ENCODE measurements at places on chromosomes 3 and 15. TPM values are rescaled to one million over a fixed set of nuclear protein-coding genes. Genes with fewer than 3 reads are reported as not detected.
A peak's percentile ranks its signal among the peaks of the same experiment; 100 is the strongest.

- H3K36me3 ChIP-seq = no peaks in the 10 kb centered on the region
- no peaks in the 10 kb centered on the region for H3K27me3 ChIP-seq
- H3K4me3 ChIP-seq = no peak overlapping the region
- no peak for DNase-seq
- H3K4me1 ChIP-seq = no peaks in the 10 kb centered on the region
- H3K27ac ChIP-seq = no peak overlapping the region
Measured at GRCh38 chr3:174403831-174404230, 455.3 kb upstream of the NAALADL2 start.

- no peaks in the 10 kb centered on the region for H3K4me1 ChIP-seq
- H3K27me3 ChIP-seq = no peaks in the 10 kb centered on the region
Measured at GRCh38 chr3:46324036-46324435, 29.9 kb upstream of the CCR2 start.

DNA sequence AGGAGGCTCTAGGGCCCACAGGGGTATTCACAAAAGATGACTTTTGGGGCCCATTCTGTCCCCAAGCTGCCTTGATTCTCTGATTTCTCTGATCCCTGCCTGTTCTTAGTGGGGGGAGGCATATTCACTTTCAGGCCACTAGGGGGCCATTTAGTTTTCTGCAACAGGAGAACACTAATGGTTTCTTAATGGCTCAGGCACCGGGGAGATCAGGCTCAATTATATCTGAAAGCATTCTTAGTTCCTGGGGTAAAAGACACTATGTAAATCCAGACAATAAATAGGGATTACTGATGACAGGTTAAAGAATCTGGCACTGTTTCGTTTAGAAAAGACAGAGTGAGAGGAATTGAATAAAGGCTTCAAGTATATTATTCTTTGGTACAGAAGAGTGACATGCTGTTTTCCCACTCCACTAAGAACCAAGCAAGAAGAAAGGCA, 2.5 kb upstream of the INAFM2 start:
- no peaks in the 10 kb centered on the region for H3K36me3 ChIP-seq
- peaks cover 7% of the 10 kb centered on the region for H3K4me1 ChIP-seq
- H3K27me3 ChIP-seq = no peaks in the 10 kb centered on the region
- H3K27ac ChIP-seq = no peak overlapping the region
- DNase-seq = peak; percentile 76
- H3K4me3 ChIP-seq = no peak overlapping the region

GRCh38 chr15:58214591-58215340, 76.6 kb downstream of the AQP9 start:
- no peak for DNase-seq
- no peak overlapping the region for H3K27ac ChIP-seq
- H3K4me3 ChIP-seq = no peak overlapping the region
- H3K27me3 ChIP-seq = no peaks in the 10 kb centered on the region
- H3K36me3 ChIP-seq = no peaks in the 10 kb centered on the region
- H3K4me1 ChIP-seq = no peaks in the 10 kb centered on the region

- H3K4me1 ChIP-seq = no peaks in the 10 kb centered on the region
- H3K4me3 ChIP-seq = no peak overlapping the region
- H3K27ac ChIP-seq = no peak overlapping the region
- no peaks in the 10 kb centered on the region for H3K36me3 ChIP-seq
- DNase-seq = no peak
Measured at GRCh38 chr3:48493203-48493501, 10.8 kb downstream of the SHISA5 start.

- no peak overlapping the region for H3K27ac ChIP-seq
- peaks cover 5% of the 10 kb centered on the region for H3K36me3 ChIP-seq
- H3K4me3 ChIP-seq = peak overlapping the region; percentile 84
Measured at GRCh38 chr3:101779822-101780381, 891 bp downstream of the NXPE3 start.

GRCh38 chr3:120908030-120908794, at the start of gene STXBP5L:
STXBP5L (plus strand) TSS chr3:120908205; CDS start chr3:120909579, 1,374 bp downstream.
- H3K36me3 ChIP-seq = no peaks in the 10 kb centered on the region
- no peaks in the 10 kb centered on the region for H3K4me1 ChIP-seq
- no peak within 1 kb of the TSS for H3K27ac ChIP-seq
- peak within 1 kb of the TSS; percentile 43 for H3K4me3 ChIP-seq
- peaks cover 8% of the 10 kb centered on the region for H3K27me3 ChIP-seq
- peak; percentile 93 for DNase-seq

- no peaks in the 10 kb centered on the region for H3K4me1 ChIP-seq
- no peaks in the 10 kb centered on the region for H3K27me3 ChIP-seq
- no peak overlapping the region for H3K4me3 ChIP-seq
- DNase-seq = no peak
- H3K36me3 ChIP-seq = no peaks in the 10 kb centered on the region
Measured at GRCh38 chr3:30347679-30348216, 258.7 kb upstream of the TGFBR2 start.

DNA sequence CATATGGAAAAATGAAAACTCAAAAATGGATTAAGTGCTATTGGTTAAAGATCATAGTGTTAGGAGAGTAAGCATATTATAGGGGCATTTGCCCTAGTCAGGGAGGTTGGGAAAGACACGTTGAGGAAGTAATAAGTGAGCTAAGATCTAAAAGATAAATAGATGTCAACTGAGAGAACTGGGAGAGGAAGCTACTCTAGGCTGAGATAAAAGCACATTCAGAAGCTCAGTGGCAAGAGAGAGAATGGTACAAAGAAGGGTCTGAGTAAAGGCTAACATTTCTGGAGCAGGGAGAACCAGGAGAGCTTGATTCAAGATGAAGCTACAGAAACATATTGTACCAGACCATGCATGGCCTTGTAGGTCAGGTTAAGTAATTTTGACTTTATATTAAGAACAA, 63.9 kb downstream of the TRPC1 start:
- H3K4me1 ChIP-seq = no peaks in the 10 kb centered on the region
- H3K36me3 ChIP-seq = no peaks in the 10 kb centered on the region
- H3K4me3 ChIP-seq = no peak overlapping the region
- no peak for DNase-seq

- H3K27me3 ChIP-seq = no peaks in the 10 kb centered on the region
- H3K4me3 ChIP-seq = no peak overlapping the region
- no peaks in the 10 kb centered on the region for H3K4me1 ChIP-seq
- H3K27ac ChIP-seq = no peak overlapping the region
- no peak for DNase-seq
- no peaks in the 10 kb centered on the region for H3K36me3 ChIP-seq
Measured at GRCh38 chr3:135622656-135623055, 342.9 kb upstream of the PPP2R3A start.

DNA sequence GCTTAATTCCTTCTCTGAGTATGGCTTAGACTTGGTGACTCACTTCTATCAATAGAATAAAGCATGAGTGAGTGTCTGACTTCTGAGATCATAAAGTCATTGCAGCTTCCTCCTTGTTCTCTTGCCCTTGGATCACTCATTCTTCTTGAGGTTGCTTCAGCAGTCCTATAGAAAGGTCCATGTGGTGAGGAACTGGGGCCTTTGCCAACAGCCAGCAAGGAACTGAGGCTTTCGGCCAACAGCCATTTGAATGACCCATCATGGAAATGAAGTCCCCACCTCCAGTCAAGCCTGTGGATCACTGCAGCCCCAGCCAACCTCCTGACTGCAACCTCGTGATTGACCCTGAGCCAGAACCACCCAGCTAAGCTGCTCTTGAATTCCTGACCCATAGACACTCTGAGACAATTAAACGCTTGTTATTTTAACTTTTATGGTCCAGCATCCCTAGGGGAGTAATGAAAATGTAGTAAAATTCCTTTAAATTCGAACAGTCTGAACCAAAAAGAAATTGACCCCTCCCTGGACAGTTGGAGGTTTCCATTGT, 84.5 kb downstream of the WDR76 start:
- no peak for DNase-seq
- H3K27ac ChIP-seq = no peak overlapping the region
- H3K27me3 ChIP-seq = no peaks in the 10 kb centered on the region
- no peak overlapping the region for H3K4me3 ChIP-seq
- no peaks in the 10 kb centered on the region for H3K36me3 ChIP-seq

DNA sequence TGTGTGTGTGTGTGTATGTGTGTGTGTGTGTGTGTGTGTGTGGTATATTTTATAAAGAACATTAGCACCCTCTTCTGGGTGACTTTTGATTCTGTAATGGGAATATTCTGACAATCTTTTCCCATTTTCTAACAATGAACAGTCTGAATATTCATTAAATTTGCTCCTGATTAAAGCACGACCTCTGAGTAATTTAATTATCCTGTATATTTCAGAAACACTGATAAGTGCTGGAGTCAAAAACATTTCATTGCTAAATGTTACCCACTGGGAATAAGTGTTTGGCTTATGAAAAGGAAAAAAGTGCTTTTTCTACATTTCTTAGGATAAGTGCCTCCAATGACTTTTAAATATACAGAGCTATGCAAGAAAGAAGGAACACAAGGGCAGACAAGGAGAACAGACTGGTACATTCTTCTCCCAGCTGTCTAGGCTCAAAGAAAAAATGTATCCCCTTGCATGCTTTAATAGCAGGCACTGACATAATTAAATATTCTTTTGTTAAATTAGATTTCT, 32.3 kb upstream of the SYNPR start:
- no peak overlapping the region for H3K4me3 ChIP-seq
- H3K4me1 ChIP-seq = no peaks in the 10 kb centered on the region
- no peak for DNase-seq
- H3K27me3 ChIP-seq = no peaks in the 10 kb centered on the region
- no peak overlapping the region for H3K27ac ChIP-seq

DNA sequence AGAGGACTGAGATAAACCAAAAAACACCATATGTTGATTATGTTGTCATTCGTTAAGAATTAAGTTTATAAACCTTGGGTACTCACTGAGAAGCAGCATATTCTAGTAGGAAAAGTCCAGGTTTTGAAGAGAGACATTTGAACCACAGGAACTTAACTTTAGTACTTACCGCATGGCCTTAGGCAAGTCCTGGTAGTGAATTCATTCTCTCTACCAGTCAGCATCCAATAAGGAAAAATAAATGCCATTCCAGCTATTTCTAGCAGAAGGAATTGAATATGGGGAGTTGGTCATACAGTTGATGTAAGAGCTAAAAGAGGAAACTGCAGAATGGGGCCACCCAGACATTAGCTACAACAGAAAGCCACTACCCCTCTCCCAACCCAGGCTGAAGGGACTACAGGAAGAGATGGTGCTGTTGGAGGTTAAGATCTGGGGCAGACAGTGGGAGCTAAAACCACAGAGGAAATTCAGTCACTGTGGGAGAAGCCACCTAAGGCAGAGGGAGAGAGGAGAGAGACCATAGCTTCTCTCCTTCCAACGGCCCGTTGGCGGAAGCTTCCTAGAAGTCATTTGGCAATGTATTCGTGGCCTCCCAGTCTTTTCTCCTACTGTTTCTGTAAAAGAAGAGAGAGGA, 133.8 kb upstream of the RARB start:
- H3K27ac ChIP-seq = no peak overlapping the region
- no peak overlapping the region for H3K4me3 ChIP-seq
- no peaks in the 10 kb centered on the region for H3K27me3 ChIP-seq
- no peaks in the 10 kb centered on the region for H3K36me3 ChIP-seq
- DNase-seq = no peak

GRCh38 chr3:180523040-180523439, 78.9 kb upstream of the TTC14 start:
- H3K36me3 ChIP-seq = no peaks in the 10 kb centered on the region
- no peaks in the 10 kb centered on the region for H3K27me3 ChIP-seq
- H3K4me1 ChIP-seq = no peaks in the 10 kb centered on the region
- DNase-seq = no peak

- no peak for DNase-seq
- no peaks in the 10 kb centered on the region for H3K27me3 ChIP-seq
- H3K27ac ChIP-seq = no peak overlapping the region
- H3K4me3 ChIP-seq = no peak overlapping the region
- H3K36me3 ChIP-seq = no peaks in the 10 kb centered on the region
Measured at GRCh38 chr3:188150982-188151381, 3.0 kb upstream of the LPP start.

DNA sequence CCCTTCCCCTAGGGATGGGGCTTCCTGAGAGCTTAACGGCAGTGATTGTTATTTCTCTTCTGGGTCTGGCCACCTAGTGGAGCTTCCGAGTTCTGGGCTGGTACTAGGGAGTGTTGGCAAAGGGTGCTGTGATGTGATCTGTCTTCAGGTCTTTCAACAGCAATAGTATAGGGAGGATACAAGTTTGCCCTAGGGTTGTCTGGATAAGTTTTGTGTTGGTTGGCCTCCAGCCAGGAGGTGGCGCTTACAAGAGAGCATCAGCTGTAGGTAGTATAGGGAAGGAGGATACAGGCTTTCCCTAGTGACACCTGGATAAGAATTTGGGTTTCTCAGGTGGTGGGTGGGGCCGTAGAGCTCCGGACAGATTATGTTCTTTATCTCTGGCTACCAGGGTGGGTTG, 19.2 kb upstream of the CPOX start:
- no peak overlapping the region for H3K4me3 ChIP-seq
- H3K36me3 ChIP-seq = no peaks in the 10 kb centered on the region
- DNase-seq = no peak
- no peaks in the 10 kb centered on the region for H3K27me3 ChIP-seq

DNA sequence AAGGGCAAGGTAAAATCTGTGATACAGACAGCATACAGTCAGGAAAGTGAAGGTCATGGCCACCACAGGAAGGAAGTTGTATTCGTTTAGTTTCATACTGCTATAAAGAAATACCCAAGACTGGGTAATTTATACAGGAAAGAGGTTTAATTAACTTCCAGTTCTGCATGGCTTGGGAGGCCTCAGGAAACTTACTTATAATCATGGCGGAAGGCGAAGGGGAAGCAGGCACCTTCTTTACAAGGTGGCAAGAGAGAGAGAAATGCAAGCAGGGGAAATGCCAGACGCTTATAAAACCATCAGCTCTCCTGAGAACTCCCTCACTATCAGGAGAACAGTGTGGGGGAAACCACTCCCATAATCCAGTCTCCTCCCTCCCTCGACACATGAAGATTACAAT, 353.7 kb upstream of the SEMA6D start:
- H3K4me1 ChIP-seq = no peaks in the 10 kb centered on the region
- no peak overlapping the region for H3K4me3 ChIP-seq
- H3K27me3 ChIP-seq = no peaks in the 10 kb centered on the region
- H3K36me3 ChIP-seq = no peaks in the 10 kb centered on the region

GRCh38 chr3:141455603-141456300, 31.1 kb upstream of the RASA2 start:
- no peaks in the 10 kb centered on the region for H3K27me3 ChIP-seq
- H3K27ac ChIP-seq = no peak overlapping the region
- no peaks in the 10 kb centered on the region for H3K36me3 ChIP-seq
- H3K4me1 ChIP-seq = no peaks in the 10 kb centered on the region

DNA sequence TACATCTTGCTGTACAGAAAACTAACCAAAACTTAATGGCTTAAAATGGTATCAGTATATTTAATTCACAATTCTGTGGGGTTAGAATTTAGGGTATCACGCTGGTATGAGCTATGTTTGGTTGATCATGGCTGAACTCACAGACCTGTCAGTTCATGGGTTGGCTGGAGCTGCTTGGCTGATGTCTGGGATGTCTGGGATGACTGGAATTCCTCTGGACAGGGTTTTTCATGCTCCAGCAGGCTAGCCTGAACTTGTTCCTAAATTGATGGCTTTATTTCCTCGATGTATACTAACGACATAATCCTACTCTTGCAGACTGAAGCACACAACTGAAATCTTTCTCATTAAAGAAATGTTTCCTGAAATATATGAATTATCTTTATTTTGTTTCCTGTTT, 338.9 kb upstream of the GBE1 start:
- H3K4me1 ChIP-seq = no peaks in the 10 kb centered on the region
- H3K27ac ChIP-seq = no peak overlapping the region
- H3K27me3 ChIP-seq = no peaks in the 10 kb centered on the region

FSIP1 gene
- 2.4 TPM for total RNA-seq

RAB6B gene
- 17.7 TPM for total RNA-seq

DPP8 gene
- total RNA-seq = 38.6 TPM

GRK7 gene
- total RNA-seq = not detected

RGMA gene
- total RNA-seq = 4.7 TPM

TEX55 gene
- not detected for total RNA-seq

AADACL2 gene
- not detected for total RNA-seq

PAQR9 gene
- 0.09 TPM for total RNA-seq

BFSP2 gene
- total RNA-seq = 0.41 TPM

SERINC4 gene
- total RNA-seq = 0.13 TPM
